ENCODE measurements at places on chromosomes 2 and 18.

- DNase-seq = no peak
Observed at GRCh38 chr2:47026748-47027534, 111.3 kb upstream of the MCFD2 start.

GRCh38 chr18:48997985-48998831, 47.4 kb upstream of the SMAD7 start:
- DNase-seq = no peak

- DNase-seq = no peak
Observed at GRCh38 chr2:129293326-129293725, 686.1 kb upstream of the RAB6C start.

GRCh38 chr2:9052821-9053533, 49.5 kb upstream of the MBOAT2 start:
- no peak for DNase-seq

DNA sequence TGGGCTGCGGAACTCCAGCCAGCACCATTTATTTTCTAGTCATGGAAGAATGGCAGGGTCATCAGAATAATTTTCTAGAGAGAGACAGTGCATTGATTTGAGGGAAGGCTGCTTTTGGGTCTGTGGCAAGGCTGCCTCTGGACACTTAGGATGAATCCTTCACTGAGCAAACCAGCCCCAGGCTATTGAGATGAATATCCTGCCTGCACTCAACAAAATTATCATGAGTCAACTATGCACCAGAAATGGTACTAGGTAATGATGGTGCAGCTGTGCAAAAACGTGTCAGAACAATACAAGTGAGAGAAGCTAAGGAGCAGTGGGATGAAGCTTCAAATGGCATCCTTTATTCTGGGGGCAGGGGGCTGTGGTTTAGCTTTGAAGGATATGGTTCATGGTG, 115.8 kb downstream of the SPHKAP start:
- DNase-seq = no peak

GRCh38 chr2:124053796-124054195, 28.7 kb downstream of the CNTNAP5 start:
- DNase-seq = no peak

GRCh38 chr18:58896268-58896667, 31.6 kb downstream of the ZNF532 start:
- DNase-seq = no peak

GRCh38 chr2:96642564-96643360, at the start of gene FER1L5:
Gene FER1L5, plus strand, starts transcription at chr2:96642764. Its CDS starts 73 bp downstream, at chr2:96642837.
- DNase-seq = no peak

GRCh38 chr2:127199223-127199622, 20.9 kb downstream of the CYP27C1 start:
- no peak for DNase-seq

- DNase-seq = no peak
Observed at GRCh38 chr2:3913166-3913565, 209.8 kb downstream of the DCDC2C start.

DNA sequence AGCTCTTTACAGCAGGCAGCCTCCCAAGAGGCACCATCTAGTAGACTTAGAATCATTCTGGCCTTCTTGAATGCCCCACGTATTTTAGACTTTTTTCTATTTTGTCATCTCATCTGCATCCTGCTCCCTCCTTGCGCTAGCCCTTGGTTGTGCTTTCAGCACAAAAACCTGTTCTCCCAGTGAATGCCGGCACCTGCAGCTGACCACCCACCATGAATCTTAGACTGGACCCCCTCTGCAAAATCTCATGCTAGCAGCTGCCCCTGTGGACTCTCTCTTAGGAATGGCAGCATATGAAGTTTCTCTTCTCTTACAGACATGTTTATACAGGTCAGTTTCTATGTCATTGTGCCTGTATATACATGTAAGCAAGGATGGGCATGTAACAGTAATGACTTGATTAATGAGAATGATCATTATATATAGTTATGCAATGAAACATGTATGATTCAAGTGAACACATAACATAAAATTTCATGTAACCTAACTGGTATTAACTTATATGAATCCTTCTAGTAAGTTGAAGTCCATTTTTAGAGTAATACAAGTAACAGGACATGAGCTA, 159.8 kb downstream of the SUCLG1 start:
- no peak for DNase-seq

DNA sequence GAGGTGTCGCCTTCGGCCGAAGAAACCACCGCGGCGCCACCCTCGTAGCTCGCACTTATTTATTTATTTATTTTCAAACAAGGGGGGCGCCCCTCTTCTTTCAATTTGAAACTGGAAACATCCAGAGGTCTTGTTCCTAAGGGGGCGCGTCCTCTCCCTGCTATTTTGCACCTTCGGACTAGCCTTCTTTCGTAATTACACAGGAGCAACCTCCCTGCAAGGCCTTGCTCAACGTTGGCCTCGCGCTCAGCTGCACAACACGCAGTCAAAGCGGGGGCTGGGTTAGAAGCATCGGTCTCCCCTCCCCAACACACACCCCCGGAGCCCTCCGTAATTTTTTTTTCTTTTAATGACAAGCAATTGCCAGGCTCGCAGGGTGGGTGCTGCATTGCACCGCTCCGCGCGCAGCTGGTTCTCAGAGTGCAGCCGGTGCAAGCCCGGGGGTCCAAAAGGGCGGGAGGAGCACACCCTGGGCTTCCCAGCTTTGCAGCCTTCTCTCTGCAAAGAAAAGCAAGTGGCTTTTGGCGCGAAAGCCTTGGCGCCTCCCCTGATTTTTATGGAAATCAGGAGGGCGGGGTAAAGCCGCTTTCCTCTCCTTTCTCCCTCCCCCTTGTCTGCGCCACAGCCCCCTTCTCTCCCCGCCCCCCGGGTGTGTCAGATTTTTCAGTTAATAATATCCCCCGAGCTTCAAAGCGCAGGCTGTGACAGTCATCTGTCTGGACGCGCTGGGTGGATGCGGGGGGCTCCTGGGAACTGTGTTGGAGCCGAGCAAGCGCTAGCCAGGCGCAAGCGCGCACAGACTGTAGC, at the start of gene MYCN:
Gene MYCN, plus strand, starts transcription at position 697 of the 807 bp plus-strand sequence. CDS start 1,515 bp downstream, outside the sequence.
- no peak for DNase-seq

DNA sequence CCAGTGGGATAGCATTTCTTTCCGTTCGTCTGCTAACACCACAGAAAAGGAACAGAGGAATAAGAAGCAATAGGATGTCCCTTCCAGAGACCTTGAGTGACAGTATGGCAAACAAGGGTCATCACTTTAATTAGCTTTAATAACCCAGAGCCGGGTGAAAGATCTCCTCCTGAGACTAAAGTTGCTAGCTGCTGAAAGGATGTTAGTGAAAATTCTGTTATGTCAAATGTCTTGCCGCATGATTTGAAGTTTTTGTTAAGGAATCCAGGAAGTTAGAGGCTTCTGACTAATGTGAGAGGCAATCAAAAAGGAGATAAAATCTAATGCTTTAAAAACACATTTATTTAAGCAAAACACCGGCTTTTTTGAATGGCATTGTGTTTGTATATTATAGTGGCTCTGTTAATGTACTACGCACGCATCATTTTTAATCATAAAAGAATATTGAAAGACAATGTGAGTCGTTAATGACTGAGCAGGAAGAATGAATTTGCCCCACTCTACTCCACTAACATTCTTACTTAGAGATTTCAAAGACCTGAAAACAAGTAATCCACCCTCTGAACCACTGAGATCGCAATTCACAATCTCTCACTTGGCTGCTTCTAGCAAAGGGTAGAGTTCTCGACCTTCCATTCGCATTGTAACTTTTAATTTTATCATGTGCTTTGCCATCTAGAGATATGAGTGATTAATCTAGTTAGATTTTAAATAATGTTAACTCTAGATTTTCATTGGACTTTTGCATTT, 536.6 kb downstream of the LRRTM4 start:
- no peak for DNase-seq

DNA sequence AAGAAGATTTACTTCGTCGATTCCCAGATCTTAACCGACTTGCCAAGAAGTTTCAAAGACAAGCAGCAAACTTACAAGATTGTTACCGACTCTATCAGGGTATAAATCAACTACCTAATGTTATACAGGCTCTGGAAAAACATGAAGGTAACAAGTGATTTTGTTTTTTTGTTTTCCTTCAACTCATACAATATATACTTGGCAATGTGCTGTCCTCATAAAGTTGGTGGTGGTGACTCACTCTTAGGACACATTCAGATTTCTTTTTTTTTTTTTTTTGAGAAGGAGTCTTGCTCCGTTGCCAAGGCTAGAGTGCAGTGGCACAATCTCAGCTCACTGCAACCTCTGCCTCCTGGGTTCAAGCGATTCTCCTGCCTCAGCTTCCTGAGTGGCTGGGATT, 26.8 kb downstream of the MSH2 start:
- no peak for DNase-seq

Measured in stimulated activated CD8-positive, alpha-beta memory T cell treated with anti-CD3 and anti-CD28 coated beads, Interleukin-7, amount 100 ng/mL, for 4 hours (primary cell).